ENCODE measurements at places on chromosomes 1 and 21.

- DNase-seq: no peak
Observed at GRCh38 chr1:150024156-150024555, 13.6 kb upstream of the OTUD7B start.

- no peak for DNase-seq
Observed at GRCh38 chr1:156851779-156852417, 7.0 kb downstream of the INSRR start.

GRCh38 chr1:93000751-93001175, 39.5 kb upstream of the DIPK1A start:
- DNase-seq: peak; percentile 39

DNA sequence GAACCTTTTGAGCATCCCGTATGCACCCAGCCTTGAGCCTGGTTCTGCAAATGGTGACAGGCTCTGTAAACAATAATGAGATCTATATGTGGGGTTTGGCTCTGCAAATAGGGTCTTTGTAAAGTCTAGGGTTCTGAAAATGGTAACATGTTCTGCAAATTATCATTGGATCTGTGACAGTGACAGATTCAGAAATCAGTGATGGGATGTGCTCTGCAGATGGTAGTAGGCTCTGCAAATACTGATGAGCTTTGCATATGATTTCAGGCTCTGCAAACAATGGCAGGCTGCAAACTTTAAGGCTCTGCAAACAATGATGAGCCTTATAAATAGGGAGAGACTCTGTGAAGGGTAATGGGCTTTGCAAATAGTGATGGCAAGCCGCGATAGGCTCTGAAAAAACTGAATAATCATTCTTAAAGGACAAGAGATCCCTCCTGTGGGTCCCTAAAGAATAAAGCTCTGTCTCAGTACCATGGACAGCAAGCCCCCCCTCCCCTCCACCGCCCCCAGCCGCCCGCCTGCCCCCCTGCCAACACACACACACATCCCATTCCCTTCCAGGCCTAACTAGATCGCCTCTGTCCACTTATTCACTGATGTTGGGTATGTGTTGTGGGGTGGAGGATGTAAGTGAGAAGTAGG, 17.7 kb upstream of the DMBX1 start:
- no peak for DNase-seq

- DNase-seq: no peak
Observed at GRCh38 chr1:247494767-247495166, 36.9 kb upstream of the OR2B11 start.

- no peak for DNase-seq
Observed at GRCh38 chr21:17795146-17796036, 23.8 kb downstream of the C21orf91 start.

GRCh38 chr1:25806418-25806817, 6.4 kb downstream of the SELENON start:
- DNase-seq: no peak

- no peak for DNase-seq
Observed at GRCh38 chr1:232932486-232933425, 17.7 kb upstream of the NTPCR start.

GRCh38 chr1:113593550-113594297, 165.6 kb downstream of the PHTF1 start:
- no peak for DNase-seq
